ENCODE measurements at places on chromosomes 2 and 18.

DNA sequence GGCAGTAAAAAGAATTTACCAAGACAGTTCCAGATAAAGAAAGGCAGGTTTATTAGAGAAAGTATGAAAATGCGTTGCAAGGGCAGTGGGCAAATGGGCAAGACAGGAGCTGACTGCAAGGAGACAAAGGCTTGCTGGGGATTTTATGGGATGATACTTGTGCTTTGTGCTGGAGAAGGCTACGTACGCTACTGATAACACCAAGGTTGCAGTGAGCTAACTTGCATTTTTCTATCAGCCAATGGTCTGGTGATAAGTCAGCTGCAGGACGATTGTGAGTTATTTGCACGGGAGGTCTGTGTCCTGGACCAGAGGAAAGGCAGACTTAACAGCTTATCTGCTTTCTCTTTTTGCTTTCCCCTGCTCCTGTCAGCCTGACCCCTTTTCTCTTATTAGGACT lies 116.5 kb downstream of the PMS1 start:
- DNase-seq, result no peak

GRCh38 chr2:75054296-75054695 lies 95.9 kb downstream of the POLE4 start:
- no peak for DNase-seq

DNA sequence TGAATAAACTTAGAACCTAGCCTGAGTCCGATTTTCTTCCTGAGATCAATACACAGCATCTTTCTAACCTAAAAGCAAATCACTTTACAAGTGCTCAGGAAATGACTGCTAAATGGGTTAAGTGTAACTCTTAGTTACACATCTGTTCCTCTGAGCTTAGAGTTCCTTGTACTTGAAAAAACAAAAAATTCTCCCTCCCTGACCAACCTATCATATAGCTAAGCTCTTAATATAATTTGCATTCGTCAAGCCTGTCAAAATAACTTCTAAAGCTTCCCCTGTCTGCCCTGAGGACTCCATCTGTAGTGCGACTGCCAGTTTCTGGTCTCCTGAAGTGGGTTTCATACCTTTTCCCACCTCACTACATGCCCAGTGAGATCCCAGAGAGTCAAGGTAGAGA lies 190.4 kb downstream of the NCK2 start:
- no peak for DNase-seq

DNA sequence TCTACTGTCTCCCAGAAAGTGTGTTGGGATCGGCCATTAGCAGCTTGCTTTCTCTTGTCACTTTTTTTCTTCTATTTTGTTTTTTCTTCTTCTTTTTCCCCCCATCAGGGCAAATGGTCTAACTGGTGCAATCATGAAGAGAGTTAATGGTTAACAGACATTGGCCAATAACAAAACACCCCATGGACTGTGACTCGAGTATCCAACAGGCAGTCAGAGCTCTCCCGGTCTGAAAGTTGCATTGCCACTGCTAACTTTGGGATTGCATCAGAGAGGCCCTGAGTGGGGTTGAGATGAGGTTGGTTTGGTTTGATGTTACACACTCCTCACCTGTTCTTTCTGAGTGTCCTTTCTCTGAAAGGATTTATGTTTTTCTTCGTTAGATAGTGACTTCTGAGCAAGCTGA lies 12.9 kb upstream of the SNORC start:
- no peak for DNase-seq

GRCh38 chr2:37637190-37637860 lies 34.1 kb downstream of the CDC42EP3 start:
- no peak for DNase-seq

DNA sequence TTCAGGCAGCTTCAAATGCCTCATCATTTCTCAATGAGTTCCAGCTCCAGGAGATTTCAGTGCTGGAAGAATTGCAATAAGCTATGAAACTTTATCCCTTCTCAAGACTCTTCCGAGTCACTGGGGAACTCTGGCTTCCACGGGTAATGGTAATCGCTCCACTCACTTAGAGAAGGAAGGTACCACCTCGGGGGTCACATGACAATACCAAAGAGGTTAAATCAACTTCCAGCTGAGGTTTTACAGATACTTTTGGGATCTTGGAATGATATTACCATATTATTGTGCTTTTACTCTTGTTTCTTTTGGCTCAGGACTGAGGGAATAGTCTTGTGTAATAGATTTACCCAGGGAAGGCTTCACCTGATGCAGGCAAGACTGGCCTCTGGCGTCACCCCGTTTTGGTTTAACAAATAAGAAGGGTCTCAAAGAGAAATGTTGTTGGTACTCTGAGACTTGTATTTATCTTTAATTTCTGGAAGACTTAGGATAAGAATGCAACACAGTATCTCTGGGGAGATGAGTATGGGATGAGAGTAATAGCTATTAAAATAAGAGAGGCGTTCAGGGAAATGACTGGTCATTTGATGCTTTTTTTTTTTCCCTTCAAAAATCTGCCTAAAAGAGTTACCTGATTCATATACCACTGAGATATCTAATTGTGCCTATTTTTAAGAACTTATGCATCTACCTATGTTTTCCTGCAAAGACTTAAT lies 316.9 kb upstream of the ZEB2 start:
- DNase-seq, result no peak

DNA sequence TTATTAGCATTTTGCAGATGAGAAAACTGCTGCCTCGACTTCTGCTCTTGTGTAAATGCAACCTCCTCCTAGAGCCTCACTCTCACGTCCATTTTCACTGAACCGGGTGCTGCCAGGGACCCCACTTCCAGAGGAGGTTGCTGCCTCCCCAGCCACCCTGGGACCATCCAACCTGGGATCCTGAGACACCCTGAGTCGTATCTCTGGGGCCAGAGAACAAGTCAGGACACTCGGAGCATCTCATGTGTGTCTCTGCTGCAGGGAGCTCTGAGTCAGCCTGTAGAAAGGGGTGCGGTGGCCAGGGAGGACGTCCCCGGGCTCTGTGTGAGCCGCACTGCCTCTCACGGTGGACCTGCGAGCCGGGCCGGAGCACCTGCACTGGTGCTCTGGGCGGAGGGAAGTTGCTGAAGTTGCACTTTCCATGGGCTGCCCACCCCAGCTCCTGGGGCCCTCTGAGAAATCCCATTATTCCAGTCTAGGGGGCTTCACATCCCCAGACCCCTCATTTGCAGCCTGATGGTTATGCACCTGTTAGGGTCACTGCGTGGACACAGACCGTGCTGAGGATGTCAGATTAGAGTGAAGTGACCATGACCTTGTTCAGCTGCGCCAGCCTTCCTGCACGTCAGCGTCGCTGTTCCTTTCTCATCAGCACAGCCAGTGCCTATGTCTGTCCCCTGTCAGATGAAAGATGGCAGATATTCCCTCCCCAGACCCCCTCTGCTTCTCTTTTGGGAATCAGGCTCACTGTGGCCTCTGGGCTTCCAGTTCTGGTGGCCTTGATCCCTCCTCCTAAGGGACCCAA lies 230.4 kb downstream of the KLHL29 start:
- DNase-seq, result no peak

DNA sequence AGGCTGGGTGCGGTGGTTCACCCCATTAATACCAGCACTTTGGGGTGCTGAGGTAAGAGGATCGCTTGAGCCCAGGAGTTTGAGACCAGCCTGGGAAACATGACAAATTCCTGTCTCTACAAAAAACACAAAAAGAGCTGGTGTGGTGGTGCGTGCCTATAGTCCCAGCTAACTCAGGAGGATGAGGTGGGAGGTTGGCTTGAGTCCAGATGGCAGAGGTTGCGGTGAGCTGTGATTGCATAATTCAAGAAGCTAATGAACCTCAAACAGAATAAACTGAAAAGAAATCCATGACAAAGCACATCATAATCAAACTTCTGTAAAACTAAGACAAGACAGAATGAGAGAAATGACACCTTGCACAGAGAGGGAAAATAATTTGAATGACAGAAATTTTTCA lies 54.8 kb downstream of the SEMA4F start:
- DNase-seq, result no peak

DNA sequence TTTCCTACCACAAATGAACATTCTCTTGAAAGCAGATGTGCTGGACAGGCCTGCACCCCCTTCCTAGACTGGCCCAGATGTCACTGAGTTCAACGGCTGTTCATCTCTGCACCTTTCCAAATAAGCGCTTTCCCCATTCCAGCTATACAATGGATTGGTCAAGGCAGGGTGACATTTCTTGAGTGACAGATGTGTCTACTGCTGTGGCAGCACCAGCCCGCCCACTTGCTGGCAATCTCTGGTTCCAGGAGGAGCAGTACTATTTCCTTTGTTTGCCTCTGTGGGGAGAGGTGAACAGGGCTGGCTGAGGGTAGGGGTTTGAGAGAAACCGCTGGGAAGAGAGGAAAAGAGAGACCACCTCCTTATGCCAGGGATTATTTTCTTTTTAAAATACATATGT lies 269.5 kb upstream of the POU3F3 start:
- DNase-seq, result no peak

DNA sequence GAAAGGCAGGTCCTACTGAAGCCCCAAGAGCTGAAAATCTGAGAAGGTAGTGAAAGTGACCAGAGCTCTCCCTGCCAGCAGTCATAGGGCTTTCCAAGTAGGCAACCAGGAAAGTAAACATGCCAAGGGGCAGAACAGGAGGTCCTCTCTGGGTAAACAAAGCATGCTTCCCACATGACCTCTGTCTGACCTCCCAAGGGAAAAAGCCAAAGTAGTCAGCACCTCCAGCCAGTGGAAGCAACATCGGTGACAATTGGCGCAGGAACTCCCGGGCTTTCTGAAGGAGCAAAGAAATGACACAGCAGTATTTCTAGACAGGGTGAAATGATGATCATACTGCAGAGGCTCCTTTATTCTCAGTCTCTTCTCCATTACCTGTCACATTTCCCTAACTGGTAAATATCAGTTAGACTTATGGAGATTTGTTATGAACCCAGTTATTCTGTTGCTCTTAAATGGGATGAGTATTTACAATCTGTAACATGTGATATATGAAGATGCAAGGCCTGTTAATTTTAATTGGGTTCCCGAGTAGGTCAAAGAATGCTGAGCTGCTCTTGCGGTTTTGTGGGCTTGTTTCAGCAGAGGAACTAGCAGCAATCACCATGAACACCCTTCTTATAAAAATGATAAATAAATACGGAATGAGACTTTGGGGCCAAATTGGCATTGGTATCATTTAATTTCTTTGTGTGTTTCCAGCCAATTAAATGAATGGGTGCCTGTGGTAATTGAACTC lies 321.0 kb downstream of the RND3 start:
- no peak for DNase-seq

- DNase-seq, result peak; percentile 56
Measured at GRCh38 chr2:119476301-119477112, 44.9 kb downstream of the TMEM37 start.

All from activated CD4-positive, alpha-beta T cell treated with anti-CD3 and anti-CD28 coated beads for 48 hours (primary cell).